Activated T-helper 2 cell treated with anti-CD3 and anti-CD28 coated beads, Interferon-gamma antibody, Interleukin-2, Interleukin-4, amounts not matched to agents 10 μg/mL and 5 μg/mL and 100 μg/mL, durations not matched to agents 14 hours and 24 hours and 36 hours (primary cell): ENCODE measurements at places on chromosomes 3 and 15. TPM values are rescaled to one million over a fixed set of nuclear protein-coding genes. Genes with fewer than 3 reads are reported as not detected.
A peak's percentile ranks its signal among the peaks of the same experiment; 100 is the strongest.

GRCh38 chr3:10206166-10206511, 41.4 kb downstream of the IRAK2 start:
- H3K4me1 ChIP-seq = peaks cover 35% of the 10 kb centered on the region
- no peaks in the 10 kb centered on the region for H3K27me3 ChIP-seq

GRCh38 chr3:420584-420983, 224.0 kb downstream of the CHL1 start:
- H3K36me3 ChIP-seq = no peaks in the 10 kb centered on the region
- no peaks in the 10 kb centered on the region for H3K4me1 ChIP-seq
- no peak overlapping the region for H3K4me3 ChIP-seq
- H3K27me3 ChIP-seq = no peaks in the 10 kb centered on the region
- H3K27ac ChIP-seq = no peak overlapping the region

- no peak overlapping the region for H3K27ac ChIP-seq
- H3K36me3 ChIP-seq = no peaks in the 10 kb centered on the region
- peaks cover 34% of the 10 kb centered on the region for H3K27me3 ChIP-seq
- DNase-seq = no peak
- no peak overlapping the region for H3K4me3 ChIP-seq
- no peaks in the 10 kb centered on the region for H3K4me1 ChIP-seq
These were observed 10.7 kb upstream of the BBX start for GRCh38 chr3:107512108-107512507.

GRCh38 chr3:160702290-160702689, 25.3 kb downstream of the ARL14 start:
- H3K36me3 ChIP-seq = no peaks in the 10 kb centered on the region
- no peak for DNase-seq
- H3K4me1 ChIP-seq = peaks cover 4% of the 10 kb centered on the region
- H3K27ac ChIP-seq = no peak overlapping the region
- no peak overlapping the region for H3K4me3 ChIP-seq

DNA sequence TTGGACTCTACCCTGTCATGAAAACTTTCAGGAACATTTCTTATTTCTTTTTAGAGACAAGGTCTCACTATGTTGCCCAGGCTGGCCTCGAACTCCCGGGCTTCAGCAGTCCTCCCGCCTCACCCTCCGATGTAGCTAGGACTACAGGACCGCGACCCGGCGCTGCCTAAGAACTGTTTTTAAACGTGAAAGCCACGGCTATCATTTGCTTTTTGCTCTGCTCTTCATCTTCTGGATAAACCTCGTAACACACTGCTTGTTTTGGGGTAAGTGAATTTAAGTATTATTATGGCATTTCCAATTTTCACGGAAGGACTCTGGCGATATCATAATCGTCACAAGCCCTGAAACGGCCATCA, 14.3 kb upstream of the CCNL1 start:
- H3K4me1 ChIP-seq = peaks cover 38% of the 10 kb centered on the region
- peak overlapping the region; percentile 96 for H3K27ac ChIP-seq
- DNase-seq = no peak
- peak overlapping the region; percentile 97 for H3K4me3 ChIP-seq
- H3K27me3 ChIP-seq = no peaks in the 10 kb centered on the region

The TMEM266 gene
- not detected in 2 replicates for total RNA-seq

The TMEM212 gene
- 0.09 TPM in 1 of 2 replicates, not detected in the other for total RNA-seq
